Parietal lobe (tissue), 2 donors: ENCODE measurements at places on chromosomes 1 and 21. TPM values are rescaled to one million over a fixed set of nuclear protein-coding genes. Genes with fewer than 3 reads are reported as not detected.

The RNF186 gene
- not detected for total RNA-seq

The CYP4X1 gene
- 24.1 TPM for total RNA-seq

The MATN1 gene
- 0.31 TPM for total RNA-seq

The PIP5K1A gene
- 95.8 TPM for total RNA-seq

The KCNA10 gene
- not detected for total RNA-seq

The FOXD3 gene
- total RNA-seq, result not detected

The RGS8 gene
- total RNA-seq, result 10.3 TPM

The GUCA2A gene
- not detected for total RNA-seq

The YBX1 gene
- total RNA-seq, result 1,112 TPM

The ERICH3 gene
- 36.9 TPM for total RNA-seq

The TNFSF18 gene
- total RNA-seq, result 0.63 TPM

The CHI3L1 gene
- total RNA-seq, result 0.63 TPM

The NHLH1 gene
- 2.2 TPM for total RNA-seq

The NPPB gene
- total RNA-seq, result not detected

The DSCAM gene
- total RNA-seq, result 31.9 TPM

The ESPN gene
- under 0.01 TPM for total RNA-seq

The RYR2 gene
- total RNA-seq, result 61.7 TPM

The PLA2G2A gene
- total RNA-seq, result not detected

The TMEM51 gene
- 0.94 TPM for total RNA-seq

The NBPF12 gene
- 46.3 TPM for total RNA-seq

The NTMT2 gene
- total RNA-seq, result 0.63 TPM

The AIRE gene
- not detected for total RNA-seq

The PLPP3 gene
- 33.2 TPM for total RNA-seq

The TNFRSF9 gene
- total RNA-seq, result not detected

The TMEM240 gene
- total RNA-seq, result 20.3 TPM

The SPRR5 gene
- total RNA-seq, result not detected

The PYHIN1 gene
- total RNA-seq, result not detected

The FLG2 gene
- total RNA-seq, result not detected

The SLAMF8 gene
- total RNA-seq, result not detected

The SEMA4A gene
- total RNA-seq, result 34.4 TPM

The C4BPA gene
- not detected for total RNA-seq

The VSIG8 gene
- total RNA-seq, result 0.31 TPM

The CFAP57 gene
- total RNA-seq, result 1.3 TPM

The SERINC2 gene
- total RNA-seq, result 2.2 TPM

The RHD gene
- not detected for total RNA-seq

The OR2L8 gene
- total RNA-seq, result 5.0 TPM

The ITLN2 gene
- total RNA-seq, result not detected
